Stimulated activated naive B cell treated with anti-CD40 and anti-IgM and Interleukin-4, amounts not matched to agents 10 μg/mL and 1 μg/mL and 100 μg/mL, for 72 hours (primary cell): ENCODE measurements at places on chromosomes 4 and X.

- H3K4me3 ChIP-seq = no peak overlapping the region
- H3K27me3 ChIP-seq = peaks cover 45% of the 10 kb centered on the region
- peaks cover 5% of the 10 kb centered on the region for H3K4me1 ChIP-seq
- no peak for DNase-seq
Observed at GRCh38 chr4:94759767-94760211, 2.0 kb downstream of the BMPR1B start.

- no peaks in the 10 kb centered on the region for H3K27me3 ChIP-seq
- DNase-seq = no peak
- no peaks in the 10 kb centered on the region for H3K4me1 ChIP-seq
- H3K27ac ChIP-seq = no peak overlapping the region
- H3K36me3 ChIP-seq = no peaks in the 10 kb centered on the region
Observed at GRCh38 chr4:20829617-20830357, 129.5 kb downstream of the PACRGL start.

DNA sequence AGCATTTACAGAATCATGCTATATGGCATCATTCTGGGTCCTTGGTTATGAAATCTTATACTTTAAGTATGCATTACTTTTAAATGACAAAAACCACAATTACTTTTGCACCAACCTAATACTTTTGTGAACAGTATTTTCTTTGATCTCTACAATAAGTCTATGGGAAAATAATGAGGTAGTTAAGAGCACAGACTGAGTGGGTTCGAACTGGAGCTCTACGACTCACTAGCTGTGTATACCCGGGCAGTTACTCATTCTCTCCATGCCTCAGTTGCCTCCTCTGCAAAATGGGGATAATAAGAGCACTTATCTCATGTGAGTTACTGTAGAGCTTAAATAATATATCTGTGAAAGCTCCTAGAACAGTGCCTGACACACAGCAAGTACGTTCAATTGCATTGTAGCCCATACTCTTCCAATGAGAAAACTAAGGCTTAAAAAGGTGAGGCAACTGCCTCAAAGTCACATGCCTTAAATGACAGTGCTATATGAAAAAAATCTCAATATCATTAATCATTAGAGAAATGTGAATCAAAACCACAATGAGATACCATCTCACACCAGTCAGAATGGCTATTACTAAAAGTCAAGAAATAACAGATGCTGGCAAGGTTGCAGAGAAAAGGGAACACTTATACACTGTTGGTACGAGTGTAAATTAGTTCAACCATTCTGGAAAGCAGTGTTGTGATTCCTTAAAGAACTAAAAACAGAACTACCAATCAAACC, 151.5 kb downstream of the CHIC2 start:
- H3K4me3 ChIP-seq = no peak overlapping the region
- peaks cover 8% of the 10 kb centered on the region for H3K4me1 ChIP-seq
- H3K27ac ChIP-seq = no peak overlapping the region
- DNase-seq = no peak

- no peak for DNase-seq
- no peaks in the 10 kb centered on the region for H3K36me3 ChIP-seq
Observed at GRCh38 chr4:184104419-184105101, 113.1 kb downstream of the ENPP6 start.

DNA sequence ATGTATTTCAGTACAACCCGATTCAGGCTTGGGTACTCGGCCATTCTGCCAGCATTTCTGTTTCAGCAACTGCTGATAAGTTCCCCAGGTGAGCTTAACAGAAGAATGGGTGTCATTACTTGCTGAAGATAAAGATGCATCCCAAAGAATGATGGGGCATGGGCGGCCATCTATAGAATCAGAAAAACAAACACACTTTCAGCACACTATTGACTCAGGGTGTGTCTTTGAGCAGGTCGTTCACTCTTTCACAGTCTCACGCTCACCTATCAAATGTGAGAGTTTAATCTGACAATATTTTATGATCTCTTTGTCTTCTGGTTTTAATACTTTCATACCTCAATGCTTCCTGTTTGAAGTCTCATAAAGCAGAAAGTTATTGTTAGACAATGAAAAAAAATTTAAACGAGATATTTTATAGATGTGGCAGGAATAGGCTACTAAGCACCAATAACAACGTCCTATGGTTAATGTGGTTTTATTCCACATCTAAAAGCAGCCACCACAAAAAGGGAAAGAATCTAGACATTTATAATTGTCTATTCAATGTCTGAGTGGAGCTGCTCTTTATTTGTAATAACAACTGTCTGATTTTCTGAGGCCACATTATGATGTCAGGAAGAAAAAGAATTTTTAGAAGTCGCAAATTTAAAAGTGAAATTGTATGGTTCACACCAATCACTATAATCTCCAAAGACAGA, 17.0 kb downstream of the GASK1B start:
- no peak overlapping the region for H3K27ac ChIP-seq
- peaks cover 5% of the 10 kb centered on the region for H3K27me3 ChIP-seq
- H3K4me1 ChIP-seq = no peaks in the 10 kb centered on the region
- DNase-seq = no peak
- H3K36me3 ChIP-seq = no peaks in the 10 kb centered on the region

DNA sequence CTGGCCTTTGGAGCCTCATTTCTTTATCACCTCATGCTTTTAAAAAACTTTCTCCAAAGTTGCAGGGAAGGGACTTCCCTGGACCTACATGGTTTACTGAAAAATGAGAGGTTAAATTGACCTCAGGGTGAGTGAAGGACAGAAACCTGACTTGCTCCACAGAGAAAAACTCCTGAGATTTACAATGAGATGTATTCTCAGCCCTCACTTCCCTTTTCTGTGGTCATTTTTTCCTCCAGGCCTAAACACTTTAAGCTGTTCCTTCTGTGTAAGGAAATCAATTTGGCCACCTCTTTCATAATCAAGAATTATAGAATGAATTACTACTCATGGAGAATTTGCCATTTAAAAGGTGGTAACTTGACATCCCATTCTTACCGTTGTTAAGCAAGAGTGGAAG, 77.9 kb downstream of the HPGD start:
- no peak for DNase-seq
- H3K27ac ChIP-seq = no peak overlapping the region
- no peak overlapping the region for H3K4me3 ChIP-seq
- H3K4me1 ChIP-seq = no peaks in the 10 kb centered on the region
- H3K36me3 ChIP-seq = no peaks in the 10 kb centered on the region

- no peak for DNase-seq
- no peaks in the 10 kb centered on the region for H3K4me1 ChIP-seq
- H3K27ac ChIP-seq = no peak overlapping the region
- no peaks in the 10 kb centered on the region for H3K27me3 ChIP-seq
- no peak overlapping the region for H3K4me3 ChIP-seq
- H3K36me3 ChIP-seq = no peaks in the 10 kb centered on the region
Observed at GRCh38 chr4:53962516-53963225, 101.7 kb downstream of the CHIC2 start.

DNA sequence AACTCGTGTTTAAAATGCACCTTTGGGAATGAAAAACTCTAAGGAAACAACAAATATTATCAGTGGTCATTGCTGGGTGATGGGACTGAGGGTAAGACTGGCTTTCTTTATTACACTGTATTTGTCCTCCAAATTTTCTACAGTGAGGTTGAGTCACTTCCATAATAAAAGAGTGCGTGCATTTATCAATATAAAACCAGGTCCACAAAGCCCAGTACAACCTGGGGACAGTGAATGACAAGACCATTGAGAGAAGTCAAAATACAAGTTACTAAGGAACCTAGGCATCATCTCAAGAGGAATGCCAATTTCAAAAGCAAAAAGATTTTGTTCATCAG, 76.4 kb downstream of the MAGED4 start:
- no peaks in the 10 kb centered on the region for H3K36me3 ChIP-seq
- no peak for DNase-seq
- H3K27me3 ChIP-seq = no peaks in the 10 kb centered on the region
- peak overlapping the region; percentile 92 for H3K4me3 ChIP-seq
- peak overlapping the region; percentile 98 for H3K27ac ChIP-seq
- H3K4me1 ChIP-seq = peaks cover 18% of the 10 kb centered on the region

DNA sequence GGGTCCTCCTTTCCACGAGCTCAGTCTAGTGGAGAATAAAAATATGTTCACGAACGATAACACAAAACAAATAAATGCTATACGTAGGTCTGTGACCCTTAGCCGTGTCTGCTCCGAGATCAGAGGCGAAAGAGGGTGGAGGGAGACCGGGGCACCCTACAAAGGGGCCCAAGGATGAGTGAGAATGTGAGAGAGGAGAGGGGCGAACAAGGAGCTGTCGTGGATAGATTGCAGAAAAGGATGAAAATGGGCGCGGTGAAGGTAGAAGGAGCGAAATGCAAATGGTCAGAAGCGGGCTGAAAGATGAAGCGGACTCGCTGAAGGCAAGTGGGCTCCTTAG, 6.2 kb upstream of the ZBTB33 start:
- no peak for DNase-seq
- peaks cover 12% of the 10 kb centered on the region for H3K27me3 ChIP-seq
- H3K4me3 ChIP-seq = peak overlapping the region; percentile 89
- no peaks in the 10 kb centered on the region for H3K36me3 ChIP-seq
- peak overlapping the region; percentile 93 for H3K27ac ChIP-seq

- H3K27me3 ChIP-seq = no peaks in the 10 kb centered on the region
- no peak overlapping the region for H3K27ac ChIP-seq
- DNase-seq = no peak
- no peak overlapping the region for H3K4me3 ChIP-seq
- no peaks in the 10 kb centered on the region for H3K4me1 ChIP-seq
Observed at GRCh38 chrX:42752730-42753129, 25.2 kb downstream of the PPP1R2C start.

GRCh38 chr4:57095245-57095644, 14.9 kb downstream of the IGFBP7 start:
- no peaks in the 10 kb centered on the region for H3K4me1 ChIP-seq
- H3K4me3 ChIP-seq = no peak overlapping the region
- H3K27me3 ChIP-seq = no peaks in the 10 kb centered on the region
- no peaks in the 10 kb centered on the region for H3K36me3 ChIP-seq

GRCh38 chr4:40241026-40241425, 44.2 kb downstream of the RHOH start:
- DNase-seq = no peak
- H3K36me3 ChIP-seq = peaks cover 64% of the 10 kb centered on the region
- H3K4me1 ChIP-seq = peaks cover 49% of the 10 kb centered on the region
- peak overlapping the region; percentile 59 for H3K27ac ChIP-seq

GRCh38 chr4:54440394-54441136, 211.5 kb downstream of the PDGFRA start:
- no peak for DNase-seq
- no peaks in the 10 kb centered on the region for H3K4me1 ChIP-seq
- H3K4me3 ChIP-seq = no peak overlapping the region
- H3K36me3 ChIP-seq = no peaks in the 10 kb centered on the region
- peaks cover 22% of the 10 kb centered on the region for H3K27me3 ChIP-seq

DNA sequence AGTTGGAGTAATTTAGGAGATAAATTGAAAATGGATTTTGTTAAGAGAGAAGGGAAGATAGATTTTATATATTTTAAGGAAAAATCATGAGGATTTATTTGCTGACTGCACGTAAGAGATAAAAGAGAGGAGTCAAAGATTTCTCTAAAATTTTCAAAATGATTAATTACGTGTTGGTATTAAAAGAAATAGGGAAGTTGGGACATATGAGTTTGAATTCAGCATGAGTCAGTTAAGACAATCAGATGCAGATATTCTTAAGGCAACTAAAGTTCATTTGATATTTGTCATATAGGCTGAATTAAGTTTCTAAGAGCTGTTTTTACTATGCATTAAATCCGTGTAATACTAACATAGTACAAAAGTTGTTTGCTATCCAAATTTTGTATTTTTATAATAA, 46.9 kb downstream of the TET2 start:
- no peak for DNase-seq
- H3K27me3 ChIP-seq = no peaks in the 10 kb centered on the region
- peak overlapping the region; percentile 18 for H3K4me3 ChIP-seq
- peaks cover 82% of the 10 kb centered on the region for H3K4me1 ChIP-seq
- H3K27ac ChIP-seq = peak overlapping the region; percentile 60

GRCh38 chr4:1553365-1553764, 130.7 kb downstream of the FAM53A start:
- H3K4me3 ChIP-seq = no peak overlapping the region
- peaks cover 25% of the 10 kb centered on the region for H3K27me3 ChIP-seq
- H3K27ac ChIP-seq = no peak overlapping the region
- DNase-seq = no peak
- H3K36me3 ChIP-seq = no peaks in the 10 kb centered on the region
- peaks cover 7% of the 10 kb centered on the region for H3K4me1 ChIP-seq

DNA sequence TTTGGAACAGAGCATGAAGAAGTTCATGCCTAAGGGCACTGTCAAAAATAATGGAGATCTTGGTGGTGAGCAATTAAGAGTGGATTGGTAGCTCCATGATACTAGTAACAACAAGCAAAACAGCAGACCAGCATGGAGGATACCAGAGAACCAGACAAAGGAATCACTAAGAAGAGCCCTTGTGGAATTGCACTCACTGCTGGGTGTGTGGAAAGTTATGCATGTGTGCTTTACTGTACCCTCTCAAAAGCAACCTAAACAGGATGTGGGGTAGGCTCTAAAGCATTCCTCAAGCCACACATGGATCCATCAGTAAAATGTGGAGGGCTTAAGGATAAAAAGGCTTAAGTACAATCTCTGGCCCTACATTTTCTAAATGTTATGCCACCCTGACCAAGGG, 69.5 kb downstream of the AR start:
- no peak overlapping the region for H3K27ac ChIP-seq
- H3K36me3 ChIP-seq = no peaks in the 10 kb centered on the region
- H3K27me3 ChIP-seq = no peaks in the 10 kb centered on the region

DNA sequence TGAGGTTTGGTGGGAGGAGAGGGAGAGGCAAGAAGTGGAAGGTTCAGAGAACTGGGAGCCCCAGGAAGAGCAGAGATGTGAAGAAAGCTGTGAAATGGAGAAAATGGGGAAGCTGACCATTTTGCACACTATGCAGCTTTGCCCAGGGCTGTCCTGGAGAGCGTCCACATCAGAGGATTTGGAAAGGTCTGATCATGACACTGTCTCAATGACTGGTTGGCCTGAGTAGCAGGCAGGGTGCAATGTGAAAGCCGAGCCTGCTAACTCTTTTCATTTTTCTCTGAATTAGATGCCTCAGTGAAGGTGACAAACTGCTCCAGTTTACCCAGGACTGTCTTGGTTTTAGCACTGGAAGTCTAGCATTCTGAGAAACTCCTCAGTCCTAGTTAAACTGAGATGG, 330.1 kb upstream of the RPS6KA3 start:
- H3K4me1 ChIP-seq = peaks cover 1% of the 10 kb centered on the region
- H3K36me3 ChIP-seq = no peaks in the 10 kb centered on the region
- no peak for DNase-seq
- no peaks in the 10 kb centered on the region for H3K27me3 ChIP-seq
- H3K4me3 ChIP-seq = no peak overlapping the region

- no peak overlapping the region for H3K4me3 ChIP-seq
- no peak overlapping the region for H3K27ac ChIP-seq
- no peaks in the 10 kb centered on the region for H3K4me1 ChIP-seq
- H3K27me3 ChIP-seq = no peaks in the 10 kb centered on the region
Observed at GRCh38 chrX:136825771-136826170, 45.0 kb upstream of the ARHGEF6 start.

- no peaks in the 10 kb centered on the region for H3K4me1 ChIP-seq
- H3K4me3 ChIP-seq = no peak overlapping the region
- no peaks in the 10 kb centered on the region for H3K36me3 ChIP-seq
- DNase-seq = no peak
Observed at GRCh38 chrX:15504661-15505060, 4.1 kb downstream of the BMX start.

GRCh38 chr4:29320947-29321620, 1399.1 kb upstream of the PCDH7 start:
- no peaks in the 10 kb centered on the region for H3K4me1 ChIP-seq
- H3K27ac ChIP-seq = no peak overlapping the region
- H3K36me3 ChIP-seq = no peaks in the 10 kb centered on the region
- DNase-seq = no peak
